ENCODE measurements at places on chromosomes 11 and 22.
A peak's percentile ranks its signal among the peaks of the same experiment; 100 is the strongest.

DNA sequence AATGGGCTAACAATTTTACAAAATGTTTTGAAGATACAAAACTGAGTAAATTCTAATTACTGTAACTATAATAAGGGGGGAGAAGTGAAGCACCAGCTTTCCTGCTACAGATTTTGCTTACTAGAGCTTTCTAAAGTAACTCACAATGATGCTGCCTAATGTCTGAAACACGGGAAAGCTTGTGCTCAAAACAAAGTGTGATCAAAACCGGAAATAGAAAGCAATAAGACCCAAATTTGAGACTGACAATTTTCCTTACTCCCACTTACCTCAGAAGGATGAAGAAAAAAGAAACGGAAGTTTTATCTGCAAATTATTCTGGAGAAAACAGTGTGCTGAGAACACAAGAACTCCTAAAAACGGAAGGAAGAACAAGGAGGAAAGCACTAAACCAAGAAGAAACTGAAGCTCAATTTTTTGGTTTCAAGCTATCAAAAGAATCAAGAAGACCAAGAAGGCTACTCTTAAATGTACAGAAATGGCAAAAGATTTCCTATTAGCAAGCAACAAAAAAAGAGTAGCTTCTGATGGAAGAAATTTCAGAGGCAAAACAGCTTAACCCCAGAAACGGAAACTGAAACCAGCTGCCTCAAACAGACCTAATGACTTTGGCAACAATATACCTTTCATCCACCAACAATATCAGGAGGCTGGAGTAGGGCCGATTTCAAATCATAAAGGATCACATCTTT is 33.4 kb downstream of the AMBRA1 start:
- DNase-seq: no peak

DNA sequence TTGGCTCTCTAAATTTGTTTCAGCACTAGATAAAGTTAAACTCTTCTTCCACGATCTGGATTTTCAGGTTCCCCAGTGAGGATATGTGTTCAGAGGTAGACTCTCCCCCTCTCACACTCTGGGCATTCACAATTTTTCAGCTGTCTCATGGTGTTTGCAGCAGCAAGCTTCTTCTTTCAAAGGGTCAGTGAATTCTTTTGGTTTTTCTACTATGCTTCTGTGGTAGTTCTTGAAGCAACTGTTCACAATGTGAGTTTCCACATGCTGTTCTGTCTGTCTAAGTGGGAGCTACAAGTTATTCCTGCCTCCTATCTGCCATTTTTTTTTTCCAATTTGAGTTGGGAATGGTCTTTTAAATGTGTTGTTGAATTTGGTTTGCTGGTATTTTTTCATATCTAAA is 25.4 kb downstream of the CNTF start:
- no peak for DNase-seq

DNA sequence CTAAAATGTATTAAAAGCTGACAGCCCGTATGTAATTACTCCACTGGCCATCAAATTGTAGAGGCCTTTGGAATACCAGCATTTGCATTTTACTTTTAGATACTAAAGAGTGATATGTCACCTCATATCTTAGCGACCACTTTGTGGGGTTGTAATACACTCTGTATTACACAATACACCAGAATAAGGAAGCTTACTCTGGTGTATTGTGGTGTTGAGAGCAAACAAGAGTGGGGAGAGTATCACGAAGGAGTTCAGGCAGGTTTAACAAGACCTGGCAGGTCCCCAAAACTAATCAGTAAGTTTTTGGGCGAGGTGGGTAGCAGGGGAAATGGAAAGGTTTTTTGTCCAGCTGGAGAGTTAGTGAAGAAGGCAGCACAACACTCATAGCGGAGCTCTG is 3.2 kb downstream of the NUP50 start:
- DNase-seq: no peak

GRCh38 chr11:35121326-35121865 is 17.6 kb upstream of the CD44 start:
- DNase-seq: no peak

DNA sequence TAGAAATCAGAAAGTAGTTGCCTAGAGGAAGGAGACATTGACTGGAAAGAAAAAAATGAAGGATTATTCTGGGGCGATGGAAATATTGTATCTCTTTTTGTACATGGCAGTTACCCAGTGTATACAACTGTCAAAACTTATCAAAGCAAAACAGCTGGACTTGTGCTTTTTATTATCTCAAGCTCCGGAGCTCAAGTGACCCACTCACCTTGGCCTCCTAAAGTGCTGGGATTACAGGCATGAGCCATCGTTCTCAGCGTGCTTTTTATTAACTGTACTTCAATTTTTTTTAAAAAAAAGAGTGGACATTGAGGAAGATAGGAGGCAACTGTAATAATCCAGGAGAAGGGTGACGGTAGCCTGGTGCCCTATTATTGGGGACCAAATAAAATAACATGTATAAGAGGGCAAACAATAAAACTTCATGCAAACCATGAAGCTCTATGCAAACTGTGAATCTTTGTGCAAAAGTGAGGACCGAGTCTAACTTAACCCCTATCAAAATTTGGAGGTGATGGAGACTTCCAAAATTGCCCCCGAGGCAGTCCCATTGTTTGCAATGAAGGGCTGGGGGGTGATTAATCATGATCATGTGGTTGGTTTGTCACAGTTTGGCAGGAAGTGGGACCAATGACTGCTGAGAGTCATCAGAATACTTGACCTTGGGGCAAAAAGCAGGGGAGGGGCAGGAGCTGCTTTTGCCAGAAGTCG is 23.5 kb downstream of the FZD4 start:
- DNase-seq: no peak

DNA sequence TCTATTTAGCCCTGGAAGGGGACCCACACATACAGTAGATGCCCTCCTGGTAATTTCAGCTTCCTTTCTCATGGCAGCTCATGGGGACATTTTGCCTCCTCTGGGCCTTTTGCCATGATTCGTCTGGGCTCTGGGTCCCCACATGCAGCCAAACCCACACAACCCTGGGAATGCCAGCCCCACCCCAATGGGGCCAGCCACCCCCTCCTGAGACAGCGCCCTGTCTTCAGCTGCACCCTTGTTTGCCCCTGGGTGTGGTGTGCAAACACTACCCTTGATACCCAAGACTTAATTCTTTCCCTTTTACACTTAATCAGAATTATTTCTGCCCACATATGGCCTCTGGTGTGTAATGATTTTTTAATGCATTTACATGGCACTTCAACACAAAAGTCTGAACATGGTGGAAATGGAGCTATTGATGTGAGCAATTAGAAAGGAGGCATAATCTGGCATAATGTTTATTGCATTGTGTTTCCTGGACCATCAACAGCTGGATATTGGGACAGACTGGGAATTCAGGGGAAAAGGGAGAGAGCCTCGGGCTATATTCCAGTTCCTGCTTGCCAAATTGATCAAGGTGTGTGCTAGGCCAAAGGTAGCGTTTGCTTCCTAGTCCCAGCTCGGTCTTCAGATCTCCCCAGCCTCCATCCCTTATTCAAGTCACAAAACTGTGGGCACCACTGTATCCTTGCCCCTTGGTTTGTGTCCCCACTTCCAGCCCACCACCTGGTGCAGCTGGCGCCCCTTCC is 85.0 kb upstream of the ANO1 start:
- no peak for DNase-seq

- DNase-seq: no peak
Measured at GRCh38 chr11:75826461-75827230, 11.6 kb downstream of the UVRAG start.

- DNase-seq: no peak
Measured at GRCh38 chr11:2276280-2277007, 6.1 kb upstream of the ASCL2 start.

DNA sequence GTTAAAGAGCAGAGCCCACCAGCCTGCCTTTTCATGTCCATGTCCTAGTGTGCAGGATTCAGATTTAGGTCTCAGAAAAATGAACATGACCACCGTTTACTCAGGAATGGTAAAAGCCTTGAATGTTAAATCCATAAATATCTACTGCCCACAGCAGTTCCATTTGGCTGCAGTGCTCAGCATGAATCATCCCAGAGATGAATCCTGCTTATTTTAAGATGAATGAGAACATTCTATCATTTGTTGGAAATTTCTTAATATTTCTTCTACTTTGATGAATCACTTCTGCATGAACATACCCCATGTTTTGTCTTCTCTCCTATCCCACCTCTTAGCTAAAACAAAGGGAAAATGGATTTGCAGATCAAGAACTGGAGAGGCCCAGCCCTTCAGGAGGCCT is 47.5 kb upstream of the AQP11 start:
- no peak for DNase-seq

DNA sequence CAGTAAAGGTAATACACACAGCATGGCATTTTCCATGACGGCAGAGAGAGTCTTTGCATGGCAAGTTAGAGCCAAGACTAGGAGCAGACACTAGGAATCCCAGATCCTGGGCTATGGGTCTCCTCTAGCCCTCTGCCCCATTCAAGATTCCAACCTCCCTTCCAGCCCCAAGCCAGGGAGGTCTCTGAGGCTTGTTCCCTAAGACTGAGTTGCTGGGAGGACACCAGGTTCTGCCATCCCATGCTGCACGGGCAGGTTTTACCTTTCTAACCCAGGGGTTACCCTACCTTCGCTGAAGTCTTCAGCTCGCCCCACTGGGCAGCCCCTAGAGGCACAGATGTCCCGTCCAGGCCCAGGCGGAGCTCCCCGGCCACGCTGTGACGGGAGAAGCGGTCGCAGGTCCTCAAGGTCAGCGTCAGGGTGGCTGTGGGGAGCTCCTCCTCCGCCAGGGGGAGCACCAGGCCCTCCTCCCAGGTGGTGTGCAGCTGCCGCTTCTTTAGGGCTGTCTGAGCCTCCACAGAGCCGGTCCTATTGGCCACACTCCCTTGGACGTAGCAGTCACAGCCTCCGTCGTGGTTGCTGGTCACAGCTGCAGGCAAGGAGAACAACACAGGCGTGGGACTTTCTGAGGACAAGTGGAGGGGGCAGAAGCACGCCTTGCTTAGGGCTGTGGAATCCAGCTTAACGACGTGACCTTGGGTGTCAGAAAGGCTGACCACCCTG is 33.8 kb downstream of the SYT13 start:
- DNase-seq: no peak

GRCh38 chr11:117912497-117912896 is 16.7 kb downstream of the TMPRSS13 start:
- no peak for DNase-seq

DNA sequence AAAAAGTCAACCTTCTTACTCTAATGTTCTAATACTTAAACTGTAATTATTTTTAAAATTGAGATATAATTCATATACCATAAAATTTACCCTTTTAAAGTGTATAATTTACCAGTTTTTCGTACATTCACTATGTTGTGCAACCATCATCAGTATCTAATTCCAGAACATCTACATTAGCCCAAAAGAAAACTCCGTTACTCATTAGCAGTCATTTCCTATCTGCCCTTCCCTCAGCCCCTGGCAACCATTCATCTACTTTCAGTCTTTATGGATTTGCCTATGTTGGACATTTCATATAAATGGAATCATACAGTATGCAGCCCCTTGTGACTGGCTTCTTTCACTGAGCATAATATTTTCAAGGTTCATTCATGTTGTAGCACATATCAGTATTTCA is 22.2 kb downstream of the SGSM3 start:
- no peak for DNase-seq

GRCh38 chr11:115761348-115761747 is 257.1 kb upstream of the CADM1 start:
- peak; percentile 9 for DNase-seq

DNA sequence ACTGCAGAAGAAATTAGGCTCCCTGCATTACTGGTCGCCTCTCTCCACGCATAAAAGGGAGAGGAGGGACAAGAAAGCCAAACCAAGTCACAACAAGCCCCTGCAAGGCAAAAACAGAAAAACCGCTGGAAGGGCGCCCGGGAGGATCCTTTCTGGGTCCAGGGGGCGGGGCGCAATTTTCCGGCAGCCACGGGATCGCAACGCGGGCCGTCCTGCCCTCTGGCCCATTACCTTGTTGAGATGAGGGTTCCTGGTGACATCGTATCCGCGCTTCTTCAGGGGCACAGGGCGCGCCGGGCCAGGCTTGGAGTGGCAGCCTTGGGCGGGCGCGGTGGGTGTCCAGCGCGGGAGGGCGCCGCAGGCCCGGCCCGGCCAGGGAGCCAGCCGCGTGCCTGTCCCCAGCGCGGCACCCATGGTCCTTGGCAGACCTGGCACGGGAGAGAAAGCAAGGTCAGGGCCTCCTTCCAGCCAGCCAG is 847 bp downstream of the ME3 start:
- DNase-seq: no peak

- DNase-seq: peak; percentile 7
Measured at GRCh38 chr11:96013461-96014213, 89.7 kb upstream of the MTMR2 start.

DNA sequence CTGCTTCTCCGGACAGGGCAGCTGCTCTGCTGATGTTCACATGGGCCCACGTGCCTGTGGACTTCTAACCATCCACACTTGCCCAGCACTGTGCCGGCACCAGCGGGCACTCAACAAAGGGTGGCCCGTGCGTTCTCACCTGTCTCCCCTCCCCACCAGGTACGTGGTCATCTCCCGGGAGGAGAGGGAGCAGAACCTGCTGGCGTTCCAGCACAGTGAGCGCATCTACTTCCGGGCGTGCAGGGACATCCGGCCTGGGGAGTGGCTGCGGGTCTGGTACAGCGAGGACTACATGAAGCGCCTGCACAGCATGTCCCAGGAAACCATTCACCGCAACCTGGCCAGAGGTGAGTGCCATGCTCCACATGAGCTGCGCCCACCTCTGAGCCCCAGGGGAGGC is 66.7 kb downstream of the SYT13 start:
- DNase-seq: no peak

DNA sequence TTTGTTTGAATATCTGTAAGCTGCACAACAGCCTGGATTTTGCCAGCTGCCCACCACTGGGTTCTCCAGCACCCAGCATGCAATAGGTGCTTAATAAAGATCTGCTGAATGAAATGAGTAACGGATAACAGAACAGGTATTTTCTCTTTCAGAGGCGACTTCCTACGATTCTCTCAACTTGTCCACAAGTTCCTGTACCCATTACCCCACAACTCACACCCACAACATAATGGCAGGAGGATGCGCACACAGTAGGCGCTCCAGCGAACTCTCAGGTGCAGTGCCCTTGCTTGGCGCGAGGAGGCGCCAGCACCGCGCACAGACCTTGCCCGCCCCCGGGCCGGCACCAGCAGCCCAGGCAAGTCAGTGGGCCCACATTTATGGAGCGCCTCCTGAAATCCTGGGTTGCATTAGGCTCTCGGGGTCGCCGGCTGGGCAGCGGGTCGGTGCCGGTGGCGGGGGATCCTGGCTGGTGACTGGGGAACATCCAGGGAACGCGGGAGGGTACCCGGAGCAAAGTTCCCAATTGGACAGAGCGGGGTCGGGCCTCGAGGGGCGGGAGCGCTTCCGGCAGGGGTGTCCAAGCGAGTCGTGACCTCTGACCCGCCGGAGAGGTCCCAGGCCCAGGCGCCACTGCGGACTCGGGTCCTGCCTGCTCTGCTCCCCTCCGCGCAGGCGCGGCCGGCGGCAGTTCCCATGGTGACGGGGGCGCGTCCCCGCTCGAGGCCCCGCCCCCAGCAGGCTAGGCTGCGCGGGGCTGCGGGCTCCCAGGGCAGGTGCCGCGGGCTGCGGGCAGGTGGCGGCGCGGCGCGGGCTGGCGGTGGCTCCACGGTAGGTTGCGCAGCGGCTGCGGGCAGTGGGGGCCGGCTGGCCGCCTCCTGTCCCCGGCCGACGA is at the start of gene KIAA1671:
KIAA1671 (plus strand) TSS at position 775 of the 895 bp plus-strand sequence. CDS start 75,284 bp downstream, outside the sequence.
- DNase-seq: peak; percentile 83

GRCh38 chr22:25655371-25655935 is 86.5 kb upstream of the MYO18B start:
- DNase-seq: no peak

All from CD4-positive, alpha-beta T cell treated with Interferon gamma for 1 hour (primary cell).